ENCODE measurements at places on chromosomes 13 and 19.

GRCh38 chr13:97107815-97108529 lies 113.7 kb upstream of the OXGR1 start:
- no peak for DNase-seq

DNA sequence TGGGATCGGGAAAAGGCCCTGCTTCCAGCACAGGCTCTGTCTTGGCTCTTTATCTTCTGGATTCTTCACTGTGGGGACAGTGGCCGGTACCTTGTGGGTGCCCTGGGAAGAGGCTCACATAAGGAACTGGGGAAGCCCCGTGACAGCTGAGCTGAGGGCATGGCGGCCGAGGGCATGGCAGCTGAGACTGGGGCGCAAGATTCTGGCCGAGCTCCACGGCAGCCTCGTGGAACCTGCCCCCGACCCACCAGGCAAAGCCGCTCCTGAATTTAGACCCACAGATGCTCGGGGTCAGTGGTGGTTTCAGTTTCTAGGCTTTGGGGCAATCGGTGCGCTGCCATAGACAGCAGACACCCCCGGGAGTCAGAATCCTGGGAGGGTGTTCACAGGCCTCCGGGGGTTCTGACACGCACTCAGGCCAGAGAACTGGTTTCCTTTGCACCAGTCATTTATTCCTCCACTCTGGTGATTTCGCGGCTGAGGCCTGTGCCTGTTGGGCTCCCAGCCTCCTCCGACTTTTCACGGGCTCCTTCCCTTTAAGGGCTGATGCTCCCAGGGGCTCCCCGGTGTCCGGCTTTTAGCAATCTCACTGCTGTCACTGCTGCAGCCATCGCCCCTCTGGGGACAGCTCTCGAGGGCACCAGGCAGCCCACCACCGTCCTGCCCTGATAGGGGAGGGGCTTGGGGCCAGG lies 117.6 kb downstream of the TEX29 start:
- no peak for DNase-seq

DNA sequence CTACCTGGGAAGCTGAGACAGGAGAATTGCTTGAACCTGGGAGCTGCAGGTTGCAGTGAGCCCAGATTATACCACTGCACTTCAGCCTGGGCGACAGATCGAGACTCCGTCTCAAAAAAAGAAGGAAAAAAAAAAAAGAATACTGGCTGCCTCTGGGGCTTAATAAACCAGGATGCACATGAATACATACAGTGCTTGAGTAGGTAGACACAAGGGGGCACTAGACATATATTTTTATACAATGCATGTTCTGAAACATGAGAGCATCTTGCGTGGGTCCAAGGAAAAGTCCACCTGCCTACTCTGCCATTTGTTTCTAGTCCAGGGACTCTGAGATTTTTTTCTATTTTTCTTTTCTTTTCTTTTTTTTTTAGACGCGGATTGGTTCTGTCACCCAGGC lies 31.2 kb downstream of the KEAP1 start:
- DNase-seq: peak; percentile 55

DNA sequence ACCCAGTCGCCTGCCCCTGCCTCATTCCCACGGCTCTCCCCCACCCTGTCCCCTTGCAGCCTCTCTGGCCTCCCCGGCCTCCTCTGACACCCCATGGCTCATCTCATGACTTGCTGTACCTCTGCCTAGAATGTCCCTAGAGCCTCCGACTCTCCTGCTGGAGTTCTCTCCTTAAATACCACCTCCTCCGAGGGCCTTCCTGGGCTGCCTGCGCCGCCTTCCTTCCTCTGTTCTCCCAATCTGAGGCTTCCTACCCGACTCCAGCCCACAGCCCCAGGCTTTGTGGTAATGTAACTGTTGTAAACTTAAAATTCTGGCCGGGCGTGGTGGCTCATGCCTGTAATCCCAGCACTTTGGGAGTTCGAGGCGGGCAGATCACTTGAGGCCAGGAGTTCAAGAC lies 27.7 kb downstream of the GPR42 start:
- no peak for DNase-seq

DNA sequence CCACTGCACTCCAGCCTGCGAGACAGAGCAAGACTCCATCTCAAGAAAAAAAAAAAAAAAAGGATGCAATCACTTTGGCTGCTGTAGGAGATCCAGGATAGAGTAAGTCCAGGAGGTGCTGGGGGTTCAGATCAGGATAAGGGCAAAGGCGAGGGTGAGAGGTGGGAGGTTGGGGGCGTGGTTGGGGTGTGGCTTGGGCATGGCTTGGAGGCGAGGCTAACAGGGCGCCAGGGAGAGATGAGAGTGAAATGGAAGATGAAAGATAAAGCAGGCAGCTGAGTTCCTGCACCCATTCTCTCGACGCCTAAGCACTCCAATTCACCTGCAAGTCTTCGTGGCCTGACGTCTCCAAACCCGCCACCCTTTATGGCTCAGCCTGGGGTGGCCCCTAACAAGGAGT lies 25.0 kb upstream of the ZNRF4 start:
- DNase-seq: no peak

- no peak for DNase-seq
Measured at GRCh38 chr13:94087100-94087499, 392.4 kb downstream of the DCT start.

- no peak for DNase-seq
Measured at GRCh38 chr13:112441226-112441625, 65.1 kb downstream of the SPACA7 start.

DNA sequence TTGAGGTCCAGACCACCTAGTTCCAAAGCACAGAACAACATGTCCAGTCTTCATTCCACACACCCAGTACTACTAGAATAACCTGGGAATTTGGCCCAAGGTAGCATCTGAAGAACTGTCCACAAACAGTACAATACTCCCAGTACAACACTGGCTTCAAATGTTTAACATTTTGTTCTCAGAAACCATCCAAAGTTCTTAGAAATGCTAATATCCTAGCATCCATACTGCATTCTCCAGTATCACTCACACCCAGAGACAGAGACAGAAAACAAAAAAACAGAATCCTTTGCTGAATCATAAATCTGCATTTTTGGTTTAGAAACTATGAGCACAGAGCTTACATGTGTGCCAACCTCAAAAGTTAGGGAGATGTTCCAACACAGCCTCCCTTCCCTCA lies 490.8 kb downstream of the FOXO1 start:
- DNase-seq: no peak

DNA sequence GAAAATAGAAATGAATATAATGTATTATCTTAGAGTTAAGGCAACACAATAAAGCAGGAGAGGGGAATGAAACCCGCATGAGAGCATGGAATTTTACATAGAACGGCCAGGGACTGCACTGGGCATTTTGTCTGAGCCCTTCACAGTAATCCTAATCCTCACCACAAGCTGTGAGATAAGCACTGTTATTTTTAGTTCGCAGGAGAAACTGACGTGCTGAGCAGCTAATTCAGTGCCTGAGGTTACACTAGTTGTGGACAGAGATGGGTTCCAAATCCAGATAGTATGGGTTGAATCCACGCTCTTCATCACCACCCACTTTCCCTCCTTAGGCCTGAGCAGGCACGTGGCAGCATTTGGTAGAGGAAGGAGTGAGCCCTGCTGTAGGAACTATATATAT lies 24.8 kb upstream of the ZNF527 start:
- DNase-seq: no peak

- DNase-seq: no peak
Measured at GRCh38 chr19:38911388-38912001, 491 bp downstream of the CCER2 start.

DNA sequence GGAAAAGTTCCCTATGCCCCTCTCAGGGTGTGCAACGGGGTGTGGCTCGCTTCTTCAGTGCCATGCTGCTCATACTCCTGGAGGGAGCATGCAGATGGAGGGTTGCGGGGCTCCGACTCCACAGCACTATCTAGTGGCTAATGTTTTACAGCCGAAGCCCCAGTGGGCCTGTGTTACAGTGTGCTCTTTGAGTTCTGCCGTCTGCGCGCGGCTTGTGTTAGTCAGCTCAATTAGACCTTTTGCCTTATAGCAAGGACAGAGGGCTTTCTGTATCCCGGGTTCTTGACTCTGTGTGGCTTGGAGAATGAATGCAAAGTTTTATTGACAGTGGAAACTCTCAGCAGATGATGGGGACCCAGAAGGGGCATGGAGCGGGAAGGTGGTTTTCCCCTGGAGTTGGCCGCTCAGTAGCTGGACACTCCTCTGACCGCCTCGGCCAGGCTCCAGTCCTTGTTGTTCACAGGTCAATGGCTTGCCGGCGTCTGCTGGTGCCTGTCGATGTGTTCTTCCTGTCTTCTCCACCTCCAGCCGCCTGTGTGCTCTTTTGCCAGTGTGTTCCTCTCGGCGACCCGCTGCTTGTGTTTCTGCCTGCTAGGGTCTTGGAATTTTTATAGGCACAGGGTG lies 383.4 kb downstream of the LMO7 start:
- DNase-seq: no peak

DNA sequence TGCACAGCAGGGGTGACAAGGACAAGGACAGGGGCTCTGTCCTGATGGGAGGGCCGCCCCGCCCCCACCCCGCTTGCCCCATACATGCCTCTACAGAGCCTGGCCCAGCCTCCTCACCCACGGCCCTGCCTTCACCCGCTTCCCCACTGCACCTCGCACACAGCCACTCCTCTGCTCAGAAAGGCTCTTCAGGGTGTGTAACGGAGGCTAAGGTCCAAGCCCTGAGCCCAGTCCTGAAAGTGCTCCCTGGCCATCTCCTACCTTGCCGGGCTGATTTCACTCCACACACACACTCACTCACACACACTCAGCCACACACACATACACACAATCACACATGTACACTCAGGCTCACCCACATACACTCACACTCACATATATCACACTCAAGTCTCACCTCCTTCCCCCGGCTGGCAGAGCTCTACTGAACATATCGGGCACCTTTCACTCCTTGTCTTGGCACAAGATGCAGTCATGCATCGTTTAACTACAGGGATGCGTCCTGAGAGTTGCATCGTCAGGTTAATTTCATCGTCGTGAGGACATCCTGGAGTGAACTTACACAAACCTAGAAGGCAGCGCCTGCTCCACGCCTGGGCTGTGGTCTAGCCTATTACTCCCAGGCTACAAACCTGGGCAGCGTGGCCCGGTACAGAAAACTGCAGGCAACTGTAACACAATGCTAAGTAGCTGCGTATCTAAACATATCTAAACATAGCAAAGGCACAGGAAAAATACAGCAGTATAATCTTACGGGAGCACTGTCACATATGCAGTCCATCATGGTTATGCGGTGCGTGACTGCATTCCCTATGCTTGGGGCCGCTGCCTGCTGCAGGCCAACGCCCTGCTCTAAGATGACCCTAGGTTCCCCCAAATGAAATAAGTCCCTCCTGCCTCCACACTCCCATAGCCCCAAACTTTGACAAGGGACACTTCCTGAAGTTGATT lies 13.1 kb downstream of the EPS15L1 start:
- DNase-seq: no peak

GRCh38 chr13:103358255-103358932 lies 292.2 kb upstream of the SLC10A2 start:
- no peak for DNase-seq

GRCh38 chr19:2150794-2151338 lies 500 bp downstream of the AP3D1 start:
- no peak for DNase-seq

- no peak for DNase-seq
Measured at GRCh38 chr19:16036397-16036925, 39.8 kb upstream of the TPM4 start.

DNA sequence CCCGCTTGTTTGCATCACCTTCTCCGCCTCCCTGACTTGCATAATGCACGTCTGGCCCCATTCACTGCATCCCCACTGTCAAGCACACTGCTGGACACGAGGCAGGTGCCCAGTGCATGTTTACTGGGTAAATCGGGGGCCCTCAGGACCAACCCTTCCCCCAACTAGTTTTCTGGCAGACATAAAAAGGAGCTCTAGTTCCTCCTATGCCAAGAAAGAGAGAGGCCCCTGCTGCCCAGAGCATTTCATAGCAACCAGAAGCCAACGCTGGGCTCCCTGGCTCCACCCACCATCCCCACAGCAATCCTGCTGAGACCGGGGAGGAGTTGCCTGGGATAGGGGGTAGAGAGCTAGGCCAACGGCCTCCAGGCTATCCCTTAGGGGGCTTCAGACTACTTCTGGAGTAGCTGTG lies 23.2 kb downstream of the ANKRD27 start:
- no peak for DNase-seq

DNA sequence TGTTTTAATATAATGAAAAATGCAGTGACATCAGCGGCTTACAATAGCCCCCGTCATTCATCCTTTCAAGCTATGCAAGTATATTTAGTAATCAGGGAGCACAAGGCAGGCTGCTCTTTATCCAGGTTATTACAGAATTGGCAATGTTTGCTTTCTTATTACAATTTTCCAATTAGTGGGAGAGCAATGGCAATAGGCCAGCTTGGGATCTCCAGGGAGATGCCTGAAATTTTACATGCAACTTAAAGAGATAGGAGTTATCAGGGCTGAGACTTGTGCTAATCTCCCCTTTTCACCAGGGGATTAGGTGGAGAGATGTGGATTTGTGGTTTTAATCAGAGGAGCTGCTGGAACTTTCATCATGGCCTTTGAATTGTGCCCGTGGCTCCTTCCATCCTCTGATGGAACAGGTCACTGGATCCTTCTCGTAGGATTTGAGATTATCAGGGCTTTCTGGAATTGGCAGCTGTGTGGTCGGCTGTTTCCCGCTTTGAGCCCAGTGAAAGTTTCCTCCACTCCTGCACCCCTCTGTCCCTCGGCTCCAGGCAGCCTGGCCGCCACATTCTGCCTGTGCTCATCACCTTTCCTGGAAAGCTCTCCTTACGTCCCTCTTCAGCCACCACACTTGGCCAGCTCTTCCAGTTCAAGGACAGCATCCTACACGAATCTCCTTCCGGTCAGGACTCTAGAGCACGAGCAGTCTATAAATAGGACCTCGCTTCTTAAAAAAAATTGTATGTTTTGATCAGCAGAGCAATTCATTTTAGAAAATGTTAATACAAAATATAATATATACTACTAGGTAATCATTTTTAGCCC lies 47.0 kb downstream of the CBY2 start:
- DNase-seq: no peak

GRCh38 chr13:50334115-50334778 lies 319.0 kb downstream of the KCNRG start:
- no peak for DNase-seq

DNA sequence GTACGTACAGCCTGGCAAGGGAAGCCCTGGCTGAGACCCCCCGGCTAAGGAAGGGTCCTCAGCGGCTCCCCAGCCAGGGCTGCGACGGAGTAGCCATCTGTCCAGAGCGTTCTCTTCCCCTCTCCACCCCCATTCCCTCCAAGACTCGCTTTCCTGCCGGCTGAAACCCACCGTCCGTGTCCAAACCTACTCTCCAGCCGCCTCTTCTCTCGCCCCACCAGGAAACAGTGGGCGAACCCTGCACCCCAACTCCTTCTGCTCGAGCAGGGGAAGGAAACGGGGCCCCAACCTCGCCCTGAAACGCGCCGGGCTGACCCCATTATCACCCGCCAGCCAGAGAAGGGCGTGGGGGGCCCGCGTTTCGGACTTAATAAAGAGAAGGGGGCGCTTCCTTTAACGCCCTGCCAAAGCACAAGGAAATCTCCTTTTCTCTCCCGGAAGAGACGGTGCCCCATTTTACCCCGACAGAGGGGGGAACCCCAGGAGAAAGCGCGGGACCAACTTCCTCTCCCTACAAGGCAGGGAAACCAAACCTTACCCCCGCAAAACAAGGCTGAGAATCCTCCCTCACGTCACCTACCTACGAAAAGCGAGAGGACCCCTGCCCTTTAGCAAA lies 2.5 kb downstream of the ZC3H4 start:
- DNase-seq: no peak

GRCh38 chr19:34075661-34076091 lies 96.6 kb upstream of the LSM14A start:
- peak; percentile 90 for DNase-seq
